ENCODE measurements at places on chromosomes 2 and 18.

DNA sequence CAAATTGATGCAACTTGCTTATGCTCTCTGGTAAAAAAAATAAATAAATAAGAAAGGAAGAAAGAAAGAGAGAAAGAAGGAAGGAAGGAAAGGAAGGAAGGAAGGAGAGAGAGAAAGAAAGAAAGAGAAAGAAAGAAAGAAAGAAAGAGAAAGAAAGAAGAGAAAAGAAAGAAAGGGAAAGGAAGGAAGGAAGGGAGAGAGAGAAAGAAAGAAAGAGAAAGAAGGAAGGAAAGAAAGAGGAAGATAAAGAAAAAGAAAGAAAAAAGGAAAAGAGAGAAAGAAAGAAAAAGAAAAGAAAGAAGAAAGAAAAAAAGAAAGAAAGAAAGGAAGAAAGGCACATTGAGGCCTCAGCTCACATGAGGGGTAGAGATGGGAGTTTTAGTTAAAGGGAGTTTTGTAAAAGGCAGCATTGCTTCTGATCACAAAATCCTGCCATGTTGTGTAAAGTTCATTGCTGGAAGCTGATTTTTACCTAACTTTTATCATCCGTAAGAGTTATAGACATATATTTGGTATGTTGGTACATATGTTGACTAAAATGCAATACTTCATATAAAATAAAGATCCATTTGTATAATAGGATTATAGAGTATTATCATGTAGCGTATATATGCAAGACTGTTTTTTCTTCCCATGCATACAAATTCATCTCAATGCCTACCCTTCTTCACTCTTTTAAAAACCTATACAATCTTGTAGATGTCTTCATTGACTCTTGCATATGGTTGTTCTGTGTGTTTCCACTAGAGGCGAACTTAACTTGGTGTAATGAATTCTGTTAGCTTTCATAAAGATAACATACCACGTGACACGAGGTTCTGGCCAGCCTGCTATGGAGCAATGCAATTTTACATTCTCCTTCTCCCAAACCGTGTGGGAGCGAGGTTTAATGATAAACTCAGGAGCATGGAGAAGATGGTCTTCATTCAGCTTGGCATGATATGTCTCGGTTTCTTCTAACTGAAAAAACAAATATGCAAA, 32.8 kb downstream of the MYOM1 start:
- no peak for DNase-seq

DNA sequence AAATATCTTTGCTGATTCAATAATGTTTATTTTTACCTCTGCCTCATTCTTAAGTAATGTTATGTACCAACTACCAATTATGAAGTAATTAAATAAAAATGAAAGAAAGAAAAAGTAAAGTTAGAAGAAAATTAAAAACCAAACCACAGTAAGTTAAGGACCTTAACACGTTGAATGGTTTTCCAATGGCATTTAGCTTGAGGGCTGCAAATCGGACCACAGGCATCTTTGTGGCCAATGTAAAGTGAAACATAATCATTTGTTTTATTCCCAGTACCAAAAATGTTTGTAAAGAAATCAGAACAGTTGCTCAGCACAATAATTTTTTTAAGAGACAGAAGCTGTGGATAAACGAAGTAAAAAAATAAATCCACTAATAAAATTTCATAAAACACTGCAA, 1455.5 kb upstream of the ZEB2 start:
- no peak for DNase-seq

- DNase-seq: no peak
These were observed 520.8 kb downstream of the FBXO15 start for GRCh38 chr18:73626859-73627258.

GRCh38 chr18:55419132-55419946, 168.7 kb downstream of the TCF4 start:
- DNase-seq: no peak

- no peak for DNase-seq
These were observed 70.1 kb downstream of the HPCAL1 start for GRCh38 chr2:10372862-10373240.

DNA sequence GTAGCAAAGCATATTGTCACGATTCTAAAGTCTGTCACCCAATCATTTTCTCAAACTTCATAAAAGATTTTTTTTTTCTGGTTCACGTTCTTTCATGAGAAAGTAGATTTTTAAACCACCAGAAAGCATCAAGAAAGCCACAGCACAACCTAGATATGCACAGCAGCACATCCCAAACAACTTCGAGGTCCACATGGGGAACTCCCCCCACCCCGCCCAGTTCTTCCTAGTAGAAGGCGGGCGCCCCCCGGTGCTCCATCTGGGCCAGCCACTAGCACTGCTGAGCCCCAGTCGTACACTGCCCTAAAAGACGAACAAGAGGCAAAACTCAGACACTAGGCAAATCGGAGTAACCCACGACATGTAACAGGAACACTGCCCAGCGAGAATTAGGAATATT, 15.5 kb downstream of the HDLBP start:
- no peak for DNase-seq

DNA sequence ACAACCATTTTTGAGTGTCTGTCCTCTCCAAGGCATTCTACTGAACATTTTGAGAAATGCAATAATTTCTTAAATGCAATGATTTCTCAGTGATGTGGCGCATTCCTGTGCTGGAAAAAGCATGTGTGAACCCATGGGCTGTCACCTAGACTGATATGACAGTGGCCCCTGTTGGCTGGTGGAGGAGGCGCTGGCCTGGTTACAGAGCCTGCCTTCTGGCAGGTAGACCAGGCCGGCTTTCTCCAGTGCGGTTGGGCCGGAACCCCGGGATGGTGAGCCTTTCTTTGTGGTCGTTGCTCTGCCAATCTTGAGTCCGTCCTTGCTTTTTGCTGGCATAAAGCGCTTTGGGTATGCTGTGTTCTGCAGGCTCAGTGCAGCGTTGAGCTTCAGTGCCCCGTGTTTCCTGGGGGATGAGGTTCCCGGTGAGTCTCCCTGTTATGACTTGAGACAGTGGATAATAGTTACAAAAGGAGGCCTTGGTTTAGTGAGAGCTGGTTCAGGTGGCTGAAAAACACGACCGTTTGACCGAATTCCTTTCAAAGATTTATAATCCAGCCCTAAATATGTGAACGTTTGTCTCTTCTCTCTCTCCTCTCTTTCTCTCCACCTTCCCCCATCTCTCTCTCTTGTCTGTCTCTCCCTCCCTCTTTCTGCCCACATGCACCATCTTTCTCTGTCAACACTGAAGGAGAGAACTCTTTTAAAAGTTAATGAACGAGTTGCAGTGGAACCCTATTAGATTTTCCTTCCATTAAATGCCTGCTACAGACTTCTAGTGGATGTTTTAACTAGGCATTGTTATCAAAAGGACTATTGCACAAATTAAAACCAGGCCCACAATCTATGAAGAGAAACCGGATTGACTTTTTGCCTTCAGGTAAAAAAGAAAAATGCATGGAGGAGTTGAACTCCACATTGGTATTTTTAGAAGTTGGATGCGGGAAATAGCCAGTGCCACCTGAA, 34.0 kb downstream of the TSHZ1 start:
- no peak for DNase-seq

DNA sequence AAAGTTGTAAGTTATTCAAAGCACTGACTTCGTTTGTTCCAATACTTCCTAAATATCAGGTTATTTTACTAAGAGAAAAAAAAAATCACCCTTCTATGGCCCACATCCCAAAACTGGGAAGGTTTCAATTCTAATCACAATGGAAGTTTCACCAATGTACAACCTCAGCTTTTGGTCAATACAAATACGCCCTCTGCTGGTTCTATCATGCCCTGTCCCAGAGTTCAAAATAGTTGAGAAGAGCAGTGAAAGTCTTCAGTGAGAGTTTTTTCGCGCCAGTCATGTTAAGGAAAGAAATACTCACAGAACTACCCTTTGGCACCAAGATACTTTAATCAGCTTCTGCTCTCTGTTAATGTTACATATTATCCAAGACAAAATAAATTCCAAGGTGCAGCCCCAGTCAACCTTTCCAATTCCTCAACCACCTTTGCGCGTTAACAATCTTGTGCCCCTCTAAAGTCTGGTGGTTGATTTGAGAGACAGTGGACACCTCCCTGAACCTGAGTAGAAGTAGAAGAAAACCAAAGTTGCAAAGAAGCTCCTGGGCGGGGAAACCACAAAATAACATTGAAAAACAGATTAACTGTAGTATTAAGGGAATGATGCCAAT, 59.9 kb downstream of the SUMO1 start:
- DNase-seq: peak; percentile 61

GRCh38 chr2:137638932-137639331, 325.3 kb upstream of the HNMT start:
- DNase-seq: no peak

DNA sequence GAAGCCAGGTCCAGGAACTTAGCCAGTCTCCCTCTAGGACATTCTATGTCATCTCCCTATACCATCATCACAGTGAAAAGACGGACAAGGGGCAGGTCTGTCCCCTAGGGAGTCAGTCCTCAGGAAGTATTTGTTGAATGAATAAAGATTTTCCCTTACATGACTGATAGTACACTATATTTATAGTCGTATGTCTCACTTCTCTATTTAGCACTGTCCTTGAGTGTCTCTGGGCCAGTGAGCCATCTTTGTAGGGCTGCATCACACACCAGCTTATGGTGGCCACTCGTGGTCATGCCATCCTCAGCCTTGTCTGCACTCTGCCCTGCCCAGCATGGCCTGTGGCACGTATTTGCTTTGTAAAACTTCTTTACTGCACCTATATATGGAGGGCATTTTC, 25.8 kb downstream of the PTPN18 start:
- no peak for DNase-seq

DNA sequence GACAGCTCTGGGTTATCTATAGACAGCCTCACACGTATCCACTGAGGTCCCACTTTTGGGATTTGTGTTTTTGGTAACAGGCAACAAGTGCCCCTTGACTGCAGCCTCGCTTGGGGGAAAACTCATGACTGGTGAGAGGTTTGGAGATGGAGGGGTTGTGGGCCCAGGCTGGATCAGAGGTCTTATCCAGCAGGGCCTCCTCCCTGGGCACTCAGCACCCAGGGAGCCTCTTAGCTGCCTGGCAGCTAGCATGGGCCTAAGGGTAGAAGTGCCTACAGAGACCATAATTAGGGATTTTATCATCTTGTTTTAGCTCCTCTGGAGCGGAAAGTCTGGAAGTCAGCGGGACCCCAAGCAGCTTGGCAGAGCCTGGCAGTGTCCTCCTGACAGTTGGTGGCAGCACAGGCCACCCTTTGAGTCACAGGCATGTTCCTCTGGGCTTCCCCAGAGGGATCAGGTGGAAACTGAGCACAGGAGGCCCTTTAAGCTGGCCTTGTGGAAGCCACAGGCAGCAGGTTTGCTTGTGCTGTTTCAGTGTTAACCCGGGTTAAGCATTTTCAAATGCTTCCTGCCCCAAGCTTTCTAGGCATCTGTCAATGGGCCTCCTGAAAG, 143.1 kb downstream of the KCTD1 start:
- peak; percentile 38 for DNase-seq

DNA sequence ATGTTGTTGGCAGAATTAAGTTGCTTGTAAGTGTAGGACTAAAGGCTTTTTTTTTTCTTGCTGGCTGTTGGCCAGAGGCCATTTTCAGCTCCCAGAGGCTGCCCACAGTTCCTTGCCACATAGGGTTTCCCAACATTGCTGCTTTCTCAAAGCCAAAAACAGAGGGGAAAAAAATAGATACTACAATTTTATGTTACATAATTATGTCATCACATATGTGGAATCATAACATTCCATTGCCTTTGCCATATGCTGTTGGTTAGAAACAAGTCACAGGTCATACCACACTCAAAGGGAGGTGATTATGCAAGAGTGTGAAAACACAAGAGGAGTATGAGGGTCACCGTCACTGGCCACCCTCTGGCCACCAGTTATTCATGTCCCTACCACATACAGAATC, 154.5 kb downstream of the RTN4 start:
- no peak for DNase-seq

- no peak for DNase-seq
These were observed 34.5 kb downstream of the INSIG2 start for GRCh38 chr2:118122594-118123281.

- no peak for DNase-seq
These were observed 182.7 kb downstream of the ETAA1 start for GRCh38 chr2:67579806-67580205.

GRCh38 chr2:195613922-195614321, 43.1 kb upstream of the SLC39A10 start:
- DNase-seq: no peak

DNA sequence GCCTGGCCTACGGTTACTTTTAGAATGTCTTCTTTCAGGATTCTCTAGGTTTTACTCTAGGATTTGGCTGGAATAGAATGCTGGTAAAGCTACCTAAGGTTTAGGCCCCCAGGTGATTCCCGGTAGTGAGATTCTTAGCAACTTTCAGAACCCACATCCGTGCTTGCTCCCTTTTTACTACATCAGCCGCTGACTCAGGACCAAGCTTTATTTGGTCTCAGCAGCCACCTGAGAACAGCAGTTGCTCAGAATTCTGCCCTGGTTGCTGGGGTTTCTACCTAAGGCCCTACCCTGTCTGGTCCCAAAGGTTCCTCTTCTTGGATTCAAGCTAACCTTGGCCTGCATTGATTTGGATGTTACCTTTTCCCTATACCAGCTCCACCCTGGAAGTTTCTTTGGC, 36.1 kb upstream of the NDUFV2 start:
- no peak for DNase-seq

DNA sequence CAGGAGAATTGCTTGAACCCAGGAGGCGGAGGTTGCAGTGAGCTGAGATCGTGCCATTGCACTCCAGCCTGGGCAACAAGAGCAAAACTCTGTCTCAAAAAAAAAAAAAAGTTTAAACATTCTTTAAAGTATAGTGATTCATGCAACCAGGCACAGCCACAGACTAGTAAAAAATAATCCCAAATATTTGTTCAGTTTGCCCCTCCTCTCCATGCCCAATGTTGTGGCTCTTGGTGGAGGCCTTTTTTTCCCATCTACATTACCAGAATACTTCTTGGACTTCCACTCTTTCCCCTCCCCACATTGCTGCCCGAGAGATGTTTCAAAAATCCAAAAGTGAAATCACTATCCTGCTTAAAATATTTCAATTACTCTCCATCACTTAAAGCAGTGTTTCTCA, 5.1 kb upstream of the MALT1 start:
- no peak for DNase-seq

GRCh38 chr2:60446413-60447267, 106.8 kb downstream of the BCL11A start:
- peak; percentile 66 for DNase-seq

GRCh38 chr2:221581986-221582385, 9.9 kb upstream of the EPHA4 start:
- DNase-seq: no peak

GRCh38 chr18:11021477-11021876, 127.9 kb downstream of the PIEZO2 start:
- DNase-seq: no peak

GRCh38 chr2:55169359-55169758, 62.7 kb downstream of the CLHC1 start:
- no peak for DNase-seq

GRCh38 chr2:20657522-20658235, 6.8 kb upstream of the HS1BP3 start:
- no peak for DNase-seq

- no peak for DNase-seq
These were observed 2.2 kb downstream of the ST3GAL5 start for GRCh38 chr2:85886590-85886989.

GRCh38 chr2:227804975-227805374, 8.7 kb upstream of the CCL20 start:
- DNase-seq: no peak
